ENCODE measurements at places on chromosomes 3 and 15. TPM values are rescaled to one million over a fixed set of nuclear protein-coding genes. Genes with fewer than 3 reads are reported as not detected.

ITIH4 gene
- total RNA-seq = not detected

CAND2 gene
- total RNA-seq = 13.2 TPM

SLC24A5 gene
- total RNA-seq = not detected

MESP1 gene
- total RNA-seq = 1.8 TPM

FBLN2 gene
- total RNA-seq = 5.9 TPM

ENTPD3 gene
- under 0.01 TPM for total RNA-seq

Measured in mesangial cell (primary cell).